ENCODE measurements at places on chromosomes 1 and 21.

DNA sequence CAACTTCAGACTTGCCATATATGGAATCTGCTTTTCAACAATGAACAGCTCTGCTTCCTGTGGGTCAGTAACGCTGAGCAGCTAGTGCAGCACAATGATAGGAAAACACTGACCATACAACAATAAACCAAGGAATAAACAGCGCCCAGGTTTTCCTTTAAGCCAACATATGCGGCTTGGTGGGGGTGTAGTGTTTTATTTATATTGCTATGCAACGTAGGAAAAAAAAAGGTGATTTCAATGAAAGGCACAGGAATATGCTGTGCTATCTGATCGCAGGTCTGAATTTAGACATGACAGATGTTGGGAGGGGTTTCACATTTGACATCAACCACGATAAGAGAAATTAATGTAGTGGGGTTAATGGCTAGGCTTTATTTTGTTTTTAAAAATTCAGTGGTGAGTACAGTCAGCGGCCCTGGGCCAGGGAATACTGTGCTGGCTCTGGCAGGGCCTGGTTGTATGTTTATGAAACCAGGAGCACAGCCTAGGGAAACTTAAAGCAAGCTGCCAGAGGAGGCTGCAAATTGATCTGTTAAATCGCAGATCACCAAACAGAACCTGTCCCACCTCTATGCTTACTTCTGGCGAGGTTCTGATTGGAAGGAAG is 4.3 kb downstream of the TSPAN2 start:
- no peak for DNase-seq

GRCh38 chr1:151356696-151357095 is 9.6 kb upstream of the RFX5 start:
- DNase-seq: no peak

- peak; percentile 78 for DNase-seq
Measured at GRCh38 chr1:19643602-19644394, at the start of gene NBL1. Gene NBL1, plus strand, starts transcription at chr1:19644311. Its CDS starts 10,720 bp downstream, at chr1:19655031.

- peak; percentile 48 for DNase-seq
Measured at GRCh38 chr1:179867493-179868330, 9.9 kb downstream of the TOR1AIP2 start.

- DNase-seq: no peak
Measured at GRCh38 chr1:15001317-15001915, 152.1 kb upstream of the TMEM51 start.

- no peak for DNase-seq
Measured at GRCh38 chr1:17904290-17904689, 149.2 kb downstream of the ACTL8 start.

GRCh38 chr1:108715932-108716331 is 3.2 kb downstream of the FNDC7 start:
- DNase-seq: no peak

DNA sequence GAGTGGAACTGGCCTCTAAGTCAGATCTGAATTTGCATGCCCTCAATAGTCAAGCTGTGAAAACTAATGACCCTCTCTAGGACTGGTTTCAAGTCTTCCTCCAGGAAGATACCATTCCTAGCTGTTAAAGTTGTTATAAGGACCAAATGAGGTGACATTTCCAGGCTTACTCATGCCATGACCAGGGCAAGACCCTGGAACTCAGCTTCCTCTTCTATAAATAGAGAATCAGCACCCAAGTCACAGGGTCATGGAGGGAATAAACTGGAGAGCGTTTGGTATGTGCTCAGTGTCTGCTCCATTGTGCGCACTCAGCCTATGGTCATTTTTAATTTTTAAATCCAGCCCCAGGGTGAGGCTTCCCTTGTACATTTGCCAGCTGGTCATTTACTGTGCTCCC is 2.5 kb downstream of the S100A9 start:
- no peak for DNase-seq

DNA sequence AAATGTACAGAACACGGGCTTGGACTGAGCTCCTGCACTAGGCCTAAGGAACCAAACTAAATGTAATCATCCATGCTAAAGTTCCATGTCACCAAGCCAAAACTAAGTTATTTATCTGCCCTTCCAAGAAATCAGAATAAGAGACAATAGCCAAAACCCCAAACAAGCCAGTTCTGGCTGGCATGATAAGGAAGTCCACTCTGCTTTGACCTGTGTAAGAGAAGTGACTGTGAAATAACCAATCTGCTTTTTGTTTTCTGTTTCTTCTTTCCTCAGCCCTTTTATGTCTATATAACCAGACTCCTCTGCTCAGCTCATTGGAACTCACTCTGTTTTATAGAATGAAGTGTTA is 15.1 kb downstream of the PLPPR5 start:
- DNase-seq: no peak
